ENCODE measurements at places on chromosomes 11 and 22. TPM values are rescaled to one million over a fixed set of nuclear protein-coding genes. Genes with fewer than 3 reads are reported as not detected.

GRCh38 chr11:100397401-100397800, 289.7 kb upstream of the ARHGAP42 start:
- no peak overlapping the region for H3K27ac ChIP-seq
- no peaks in the 10 kb centered on the region for H3K27me3 ChIP-seq
- no peak overlapping the region for H3K4me3 ChIP-seq
- no peak for DNase-seq
- H3K36me3 ChIP-seq: no peaks in the 10 kb centered on the region

DNA sequence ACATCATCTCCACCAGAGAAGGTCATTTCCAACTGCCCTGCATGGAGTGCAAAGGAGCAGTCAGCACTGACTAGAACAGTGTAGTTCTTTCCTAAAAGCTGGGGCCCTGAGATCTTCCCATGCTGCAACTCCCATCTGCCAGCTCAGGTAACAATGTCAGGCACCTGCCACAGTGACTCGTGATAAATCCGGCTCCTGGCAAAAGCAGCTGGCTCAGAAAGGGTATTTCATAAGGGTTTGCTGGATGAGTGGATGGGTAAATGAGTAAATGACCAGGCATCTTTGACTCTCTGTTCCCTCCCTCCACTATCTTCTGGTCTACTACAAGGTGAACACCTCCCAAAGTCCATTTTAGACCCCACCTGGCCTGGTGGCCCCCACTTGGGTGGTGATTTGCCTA, 403.6 kb downstream of the NXPE2 start:
- no peak overlapping the region for H3K27ac ChIP-seq
- H3K4me1 ChIP-seq: no peaks in the 10 kb centered on the region
- H3K27me3 ChIP-seq: no peaks in the 10 kb centered on the region
- DNase-seq: no peak
- no peaks in the 10 kb centered on the region for H3K36me3 ChIP-seq

DNA sequence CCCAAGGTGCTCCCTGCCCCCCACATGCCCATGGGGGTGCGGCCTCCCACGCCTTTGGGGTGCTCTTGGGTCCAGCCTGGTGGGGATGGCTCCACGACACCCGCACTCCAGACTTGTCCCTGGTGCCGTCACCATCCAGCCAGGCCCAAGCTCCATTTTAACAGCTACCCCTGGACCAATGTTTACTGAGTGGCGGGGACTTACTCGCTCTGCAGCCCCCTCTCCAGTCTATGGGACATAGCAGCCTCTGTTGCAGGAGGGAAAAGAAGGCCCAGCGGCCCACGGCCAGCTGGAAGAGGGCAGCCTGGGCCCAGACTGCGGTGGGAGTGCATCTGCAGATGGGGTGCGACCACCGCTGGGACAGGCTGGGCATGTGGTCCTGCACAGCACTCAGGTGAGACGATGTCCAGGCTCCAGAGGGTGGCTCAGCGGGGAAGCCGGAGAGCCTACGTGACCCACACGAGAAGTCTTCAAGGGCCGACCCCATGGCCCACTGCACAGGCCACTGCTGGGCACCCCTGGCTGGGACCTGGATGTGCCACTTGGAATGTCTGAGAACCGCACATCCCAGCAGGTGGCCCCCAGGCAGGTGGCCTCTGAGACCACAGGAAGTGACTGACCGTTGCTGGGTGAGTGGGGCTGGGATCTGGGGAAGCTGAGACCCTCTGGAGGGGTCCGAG, 18.1 kb downstream of the IL17REL start:
- H3K36me3 ChIP-seq: no peaks in the 10 kb centered on the region
- H3K4me1 ChIP-seq: peaks cover 16% of the 10 kb centered on the region
- no peak overlapping the region for H3K27ac ChIP-seq
- DNase-seq: no peak
- no peak overlapping the region for H3K4me3 ChIP-seq
- H3K27me3 ChIP-seq: no peaks in the 10 kb centered on the region

DNA sequence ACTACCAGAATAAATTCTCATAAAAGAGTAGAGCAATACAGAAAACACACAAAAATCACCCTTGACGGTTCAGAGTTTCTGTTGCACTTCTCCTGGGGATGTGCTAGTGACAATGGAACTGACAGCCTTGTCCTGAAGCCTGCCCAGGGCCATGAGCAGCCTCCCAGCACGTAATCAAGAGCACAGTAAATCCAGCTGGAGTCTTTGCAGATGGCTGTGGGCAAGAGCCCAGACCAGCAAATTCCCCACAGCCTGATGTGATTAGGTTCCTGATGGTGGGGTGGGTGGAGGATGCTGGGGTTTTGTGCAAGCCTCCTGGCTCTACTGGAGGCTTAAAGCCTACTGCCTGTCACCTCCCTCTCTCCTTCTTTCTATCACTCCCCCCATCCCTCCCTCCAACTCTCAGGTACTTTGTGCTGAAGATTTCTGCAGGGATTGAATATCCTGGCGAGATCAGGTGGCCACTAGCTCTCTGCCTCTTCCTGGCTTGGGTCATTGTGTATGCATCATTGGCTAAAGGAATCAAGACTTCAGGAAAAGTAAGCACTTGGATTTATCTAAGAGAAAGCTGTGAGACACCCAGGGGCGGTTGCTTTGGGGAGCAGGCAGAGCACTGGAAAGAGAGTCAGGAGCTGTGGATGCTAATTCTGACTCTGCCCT, 18.1 kb downstream of the SLC6A5 start:
- no peak overlapping the region for H3K4me3 ChIP-seq
- no peak overlapping the region for H3K27ac ChIP-seq
- no peaks in the 10 kb centered on the region for H3K4me1 ChIP-seq
- DNase-seq: no peak

DNA sequence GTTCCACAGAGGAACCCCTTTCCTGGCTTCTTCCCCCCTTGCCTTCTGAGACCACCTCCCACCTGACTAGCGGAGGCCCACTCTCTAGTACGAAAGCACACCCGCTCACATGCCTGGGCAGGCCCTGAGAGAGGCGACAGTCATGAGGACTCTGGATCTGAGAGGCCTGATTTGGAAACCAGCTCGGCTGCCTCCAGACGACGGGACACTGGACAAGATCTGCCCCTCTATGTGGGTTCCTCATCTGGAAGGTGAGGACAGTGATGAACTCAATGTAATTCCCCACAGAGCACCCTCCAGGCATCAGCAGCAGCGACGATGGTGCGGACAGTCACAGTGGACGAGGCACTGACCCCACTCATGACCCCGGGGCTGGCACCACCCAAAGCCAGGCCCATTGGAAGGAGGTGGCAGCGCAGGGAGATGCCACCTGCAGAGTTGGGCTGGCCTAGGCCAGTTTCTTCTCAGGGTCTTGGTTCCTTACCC, 7.5 kb downstream of the SULT4A1 start:
- DNase-seq: no peak
- no peaks in the 10 kb centered on the region for H3K36me3 ChIP-seq
- H3K4me3 ChIP-seq: no peak overlapping the region
- H3K27ac ChIP-seq: no peak overlapping the region
- H3K27me3 ChIP-seq: peaks cover 60% of the 10 kb centered on the region

DNA sequence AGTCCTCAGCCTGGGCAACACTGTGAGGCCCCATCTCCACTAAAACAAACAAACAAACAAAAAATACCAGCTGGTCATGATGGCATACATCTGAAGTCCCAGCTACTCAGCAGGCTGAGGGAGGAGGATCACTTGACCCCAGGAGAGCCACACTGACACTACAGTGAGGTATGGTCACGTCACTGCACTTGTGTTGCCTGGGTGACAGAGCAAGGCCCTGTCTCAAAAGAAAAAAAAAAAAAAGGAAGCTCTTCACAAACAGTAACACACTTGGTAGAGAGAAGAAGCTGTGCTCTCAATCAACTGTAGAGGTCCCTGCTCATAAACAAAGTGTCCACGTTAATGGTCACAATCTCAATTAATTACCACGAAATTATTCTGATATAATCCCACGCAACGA, 401.6 kb upstream of the CCDC90B start:
- H3K36me3 ChIP-seq: no peaks in the 10 kb centered on the region
- H3K4me3 ChIP-seq: no peak overlapping the region
- no peak for DNase-seq

GRCh38 chr22:44782363-44782963, 30.1 kb downstream of the ARHGAP8 start:
- H3K27ac ChIP-seq: no peak overlapping the region
- no peaks in the 10 kb centered on the region for H3K36me3 ChIP-seq
- no peaks in the 10 kb centered on the region for H3K4me1 ChIP-seq
- DNase-seq: no peak
- peaks cover 28% of the 10 kb centered on the region for H3K27me3 ChIP-seq

DNA sequence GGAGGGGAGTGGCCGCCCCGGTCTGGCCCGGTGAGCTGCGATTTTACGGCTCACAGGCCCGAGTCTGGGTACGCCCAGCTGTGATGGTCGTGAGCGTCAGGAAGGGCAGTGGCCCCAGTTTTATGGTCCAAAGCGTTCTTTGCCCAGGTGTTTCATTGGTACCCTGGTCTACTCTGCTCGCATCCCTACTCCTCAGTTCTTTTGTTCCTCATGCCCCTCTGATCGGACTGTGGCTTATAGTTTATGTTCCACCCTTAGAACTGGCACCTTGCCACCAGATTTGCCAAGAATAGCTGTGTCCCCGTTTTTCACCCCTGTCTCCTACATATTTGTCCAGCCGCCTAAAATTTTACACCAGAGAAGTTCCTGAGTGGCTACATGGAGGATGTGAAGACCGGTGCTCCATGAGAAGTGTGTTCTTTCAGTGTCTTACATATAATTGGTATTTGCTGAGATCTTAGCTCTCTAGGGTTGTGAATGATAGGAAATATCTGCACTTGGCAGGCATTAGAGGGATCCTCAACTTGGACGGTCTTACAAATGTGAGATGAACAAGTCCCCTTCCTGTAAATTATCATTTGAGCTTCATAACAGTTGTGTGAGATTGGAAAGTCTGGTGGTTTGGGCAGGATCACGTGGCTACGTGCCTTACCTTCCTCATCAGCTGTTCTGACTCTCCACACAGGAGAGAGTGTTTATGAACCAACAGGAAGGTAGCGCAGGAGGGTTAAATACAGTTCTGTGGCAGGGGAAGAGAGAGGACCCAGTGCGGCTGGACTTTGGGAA, 1.1 kb downstream of the PANX1 start:
- no peaks in the 10 kb centered on the region for H3K36me3 ChIP-seq
- H3K4me1 ChIP-seq: peaks cover 15% of the 10 kb centered on the region
- H3K4me3 ChIP-seq: peak overlapping the region; percentile 87
- H3K27ac ChIP-seq: peak overlapping the region; percentile 95
- no peak for DNase-seq
- H3K27me3 ChIP-seq: no peaks in the 10 kb centered on the region

DNA sequence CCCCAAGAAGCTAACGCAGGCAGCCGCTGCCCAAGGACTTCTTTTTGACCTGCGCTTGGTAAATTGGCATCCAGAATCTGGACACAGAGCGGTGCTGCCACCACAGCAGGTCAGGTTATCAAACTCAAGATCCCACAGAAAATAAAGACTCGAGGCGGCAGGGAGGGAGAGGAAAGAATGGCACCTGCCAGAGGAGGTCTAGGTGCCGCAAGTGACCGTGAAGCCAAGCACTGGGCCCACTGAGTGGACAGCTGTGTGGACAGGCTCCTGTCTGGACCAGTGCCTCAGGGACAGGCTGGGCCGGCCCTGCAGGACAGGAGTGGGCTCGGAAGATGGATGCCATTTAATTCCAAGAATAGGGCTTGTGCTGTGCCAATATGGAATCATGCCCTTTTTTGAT, 27.4 kb downstream of the BID start:
- peaks cover 41% of the 10 kb centered on the region for H3K36me3 ChIP-seq
- H3K27me3 ChIP-seq: no peaks in the 10 kb centered on the region
- no peak for DNase-seq
- H3K27ac ChIP-seq: no peak overlapping the region
- no peak overlapping the region for H3K4me3 ChIP-seq
- H3K4me1 ChIP-seq: no peaks in the 10 kb centered on the region

DNA sequence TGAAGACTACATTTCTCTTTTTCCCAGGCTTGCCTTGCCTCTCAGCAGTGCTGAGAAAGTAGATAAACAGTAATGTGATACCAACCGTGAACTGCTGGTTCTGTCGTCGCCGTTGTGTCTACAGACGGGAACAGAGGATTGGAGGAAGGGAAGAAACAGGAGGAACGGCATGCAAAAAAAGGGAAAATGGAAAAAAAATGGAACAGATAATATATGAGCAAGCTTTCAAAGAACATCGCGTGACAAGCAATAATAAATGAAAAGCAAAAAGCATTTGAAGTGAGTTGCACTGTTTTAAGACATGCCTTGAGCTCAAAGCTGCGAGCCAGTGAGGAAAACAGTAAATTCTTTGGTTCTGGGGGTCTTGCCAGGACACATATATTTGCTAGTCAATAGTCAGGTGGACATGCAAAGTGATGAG, 305.9 kb downstream of the CADM1 start:
- H3K27me3 ChIP-seq: no peaks in the 10 kb centered on the region
- no peaks in the 10 kb centered on the region for H3K4me1 ChIP-seq
- H3K4me3 ChIP-seq: no peak overlapping the region
- H3K36me3 ChIP-seq: no peaks in the 10 kb centered on the region
- DNase-seq: no peak

DNA sequence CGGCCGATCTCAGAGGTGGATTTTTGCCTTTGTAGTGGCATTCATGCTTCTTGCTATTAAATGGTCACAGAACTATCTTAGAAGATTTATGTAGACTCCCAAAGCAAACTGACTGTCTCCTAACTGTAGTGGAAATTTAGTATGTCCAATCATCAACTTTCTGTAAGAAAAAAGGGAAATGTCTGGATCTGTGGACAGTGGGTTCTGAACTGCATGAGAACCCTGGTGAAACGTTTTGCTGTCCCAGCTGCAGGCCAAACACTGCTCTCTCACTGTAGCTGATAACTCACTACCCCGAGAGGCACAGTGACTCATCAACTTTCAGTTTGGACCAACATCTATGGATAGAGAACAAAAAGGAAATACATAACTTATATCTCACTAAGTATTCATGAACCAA, 387.1 kb downstream of the SOX6 start:
- no peaks in the 10 kb centered on the region for H3K36me3 ChIP-seq
- peak overlapping the region; percentile 54 for H3K27ac ChIP-seq
- peak; percentile 64 for DNase-seq
- H3K4me1 ChIP-seq: peaks cover 38% of the 10 kb centered on the region
- H3K27me3 ChIP-seq: no peaks in the 10 kb centered on the region

DNA sequence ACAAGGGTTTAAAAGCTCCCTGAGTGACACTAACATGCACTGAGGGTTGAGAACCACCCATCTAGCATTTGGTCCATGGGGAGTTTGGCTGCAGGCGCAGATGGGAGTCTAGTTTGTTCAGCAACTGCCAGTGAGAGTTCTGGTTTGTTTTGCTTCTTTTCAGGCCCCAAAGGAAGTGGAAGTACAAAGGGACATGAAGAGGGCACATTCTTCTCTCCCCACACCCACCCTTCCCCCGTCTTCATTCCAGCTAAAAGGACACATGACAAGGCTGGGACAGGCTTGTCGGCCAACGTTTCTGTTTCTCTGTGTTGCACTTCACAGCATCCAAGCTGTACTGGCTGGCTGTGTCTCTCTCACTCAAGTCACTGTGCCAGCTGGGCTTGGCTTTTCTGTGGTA, 8.2 kb upstream of the ENDOD1 start:
- H3K4me3 ChIP-seq: no peak overlapping the region
- H3K27ac ChIP-seq: no peak overlapping the region
- DNase-seq: no peak
- no peaks in the 10 kb centered on the region for H3K4me1 ChIP-seq

The EXPH5 gene
- 11.6 TPM for polyA plus RNA-seq

The HTR3B gene
- polyA plus RNA-seq: 0.21 TPM

The SCGB1D2 gene
- polyA plus RNA-seq: not detected

The SLC5A1 gene
- 0.26 TPM for polyA plus RNA-seq

The ADM gene
- 9.7 TPM for polyA plus RNA-seq

The HSPB2 gene
- polyA plus RNA-seq: 5.4 TPM

The ART1 gene
- not detected for polyA plus RNA-seq

The OR8G5 gene
- not detected for polyA plus RNA-seq

The E2F8 gene
- polyA plus RNA-seq: 49.6 TPM

The OR2AG1 gene
- not detected for polyA plus RNA-seq
